Stimulated activated naive CD8-positive, alpha-beta T cell treated with anti-CD3 and anti-CD28 coated beads, Interleukin-15, amount 100 ng/mL, for 72 hours (primary cell): ENCODE measurements at places on chromosomes 5 and 9.

- no peak for DNase-seq
Measured at GRCh38 chr9:123358181-123358905, 2.3 kb downstream of the CRB2 start.

- no peak for DNase-seq
Measured at GRCh38 chr5:10286862-10287227, 20.9 kb downstream of the CMBL start.

DNA sequence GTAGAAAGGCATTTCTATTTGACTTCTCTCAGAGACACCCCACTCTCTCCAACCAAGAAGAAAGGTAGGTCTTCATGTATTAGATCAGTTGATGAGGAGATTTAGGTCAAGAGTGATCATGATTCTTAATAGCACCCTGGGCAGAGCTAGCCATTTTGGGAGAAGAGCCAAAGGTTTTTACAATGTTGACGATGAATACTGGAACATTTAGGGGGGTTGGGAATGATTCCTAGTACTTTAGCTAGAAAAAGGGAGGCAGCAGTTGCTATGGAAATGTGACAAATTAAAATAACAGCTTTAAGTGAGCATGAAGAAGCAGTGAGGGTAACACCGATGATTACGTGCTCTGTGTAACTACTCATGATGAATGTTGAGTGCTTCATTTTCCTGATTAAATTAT is 9.5 kb upstream of the RPS23 start:
- DNase-seq, result no peak

GRCh38 chr5:12277504-12278192 is 373.4 kb upstream of the CTNND2 start:
- no peak for DNase-seq

DNA sequence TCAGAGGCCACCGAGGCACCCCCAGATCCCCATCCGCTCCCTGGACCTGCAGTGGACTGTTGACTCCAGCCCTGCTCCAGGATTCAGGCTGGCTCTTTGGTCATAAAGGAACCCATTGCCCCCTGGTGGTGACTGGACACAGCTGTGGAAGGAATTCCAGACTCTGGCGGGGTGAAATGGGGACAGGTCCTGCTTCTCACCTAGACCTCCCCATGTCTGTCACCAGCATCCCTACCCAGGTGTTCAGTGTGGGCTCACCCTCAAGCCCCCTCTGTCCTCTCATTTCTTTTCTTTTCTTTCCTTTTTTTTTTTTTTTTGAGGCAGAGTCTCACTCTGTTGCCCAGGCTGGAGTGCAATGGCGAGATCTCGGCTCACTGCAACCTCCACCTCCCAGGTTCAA is 25.5 kb upstream of the STXBP1 start:
- DNase-seq, result peak; percentile 42

DNA sequence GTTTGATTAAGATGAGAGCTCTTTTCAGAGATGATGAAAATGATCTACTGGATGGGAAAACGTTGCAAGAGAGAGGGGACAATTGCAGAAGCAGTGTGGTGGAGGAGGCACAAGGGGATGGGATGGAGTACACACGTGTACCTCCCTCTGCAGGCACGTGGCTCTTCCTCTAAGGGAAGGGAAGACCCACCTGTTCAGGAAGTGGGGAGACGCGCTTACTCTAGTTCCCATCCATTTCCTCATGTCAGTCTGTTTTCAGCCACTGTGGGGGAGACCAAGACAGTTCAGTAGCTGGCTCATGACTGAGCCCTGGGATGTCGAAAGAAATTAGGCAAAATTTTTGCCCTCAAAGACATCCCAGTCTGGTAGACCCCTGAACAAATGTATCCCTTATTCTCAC is 619.2 kb upstream of the CLINT1 start:
- DNase-seq, result no peak

- no peak for DNase-seq
Measured at GRCh38 chr9:26132746-26133312, 454.6 kb upstream of the TUSC1 start.

DNA sequence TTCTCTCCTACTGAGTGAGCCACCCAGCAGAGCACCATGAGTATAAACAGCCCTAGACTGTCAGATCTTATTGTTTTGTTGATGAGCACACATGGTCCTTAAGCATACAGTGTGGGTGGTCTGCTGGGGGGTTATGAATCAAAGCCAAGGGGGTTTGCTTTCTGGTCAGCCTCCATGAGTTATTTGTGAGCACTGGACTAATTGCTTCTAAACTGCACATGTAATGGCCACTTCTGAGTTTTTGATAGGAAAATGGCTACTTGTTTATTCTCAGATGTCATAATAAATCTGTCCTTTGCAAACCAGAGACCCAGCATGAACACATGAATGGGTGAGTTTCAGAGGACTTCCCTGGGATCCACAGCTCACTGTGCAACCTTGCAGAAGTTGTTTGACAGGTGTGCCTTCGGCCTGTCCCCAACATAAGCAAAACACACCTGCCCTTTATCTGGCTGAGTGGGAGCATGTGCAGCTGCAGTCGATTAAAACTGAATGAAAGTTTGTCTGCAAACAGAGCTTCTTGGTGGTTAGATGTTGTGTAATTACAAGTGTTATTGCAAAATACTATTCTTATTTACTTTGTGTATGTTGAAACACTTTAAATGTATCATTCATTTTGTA is 35.9 kb downstream of the MAMDC2 start:
- no peak for DNase-seq

GRCh38 chr5:113005454-113005853 is 28.9 kb downstream of the DCP2 start:
- no peak for DNase-seq

DNA sequence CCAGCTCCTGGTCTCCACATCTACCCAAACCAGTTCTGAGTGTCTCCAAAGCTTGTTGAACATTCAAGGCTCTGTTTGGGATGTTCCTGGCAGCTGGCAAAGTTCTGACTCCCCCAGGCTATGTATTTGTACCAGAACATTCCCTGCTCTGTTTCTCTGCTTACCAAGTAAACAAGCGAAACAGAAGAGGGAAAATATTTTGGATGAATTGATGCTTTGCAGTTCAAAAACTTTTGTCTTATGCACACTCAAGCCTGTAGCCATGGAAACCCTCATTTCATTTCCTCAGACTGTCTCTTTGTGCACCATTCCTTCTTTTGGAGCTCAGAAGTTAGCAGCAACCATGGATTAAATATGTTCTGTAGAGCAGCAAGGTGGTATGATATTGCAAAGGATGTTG is 145.8 kb downstream of the ACTL7B start:
- no peak for DNase-seq

- no peak for DNase-seq
Measured at GRCh38 chr9:903886-904285, 62.4 kb downstream of the DMRT1 start.

- no peak for DNase-seq
Measured at GRCh38 chr9:123483191-123483803, 127.3 kb downstream of the CRB2 start.

GRCh38 chr9:10000669-10001068 is 612.1 kb downstream of the PTPRD start:
- DNase-seq, result no peak

GRCh38 chr5:57307516-57307915 is 133.7 kb downstream of the GPBP1 start:
- DNase-seq, result no peak

DNA sequence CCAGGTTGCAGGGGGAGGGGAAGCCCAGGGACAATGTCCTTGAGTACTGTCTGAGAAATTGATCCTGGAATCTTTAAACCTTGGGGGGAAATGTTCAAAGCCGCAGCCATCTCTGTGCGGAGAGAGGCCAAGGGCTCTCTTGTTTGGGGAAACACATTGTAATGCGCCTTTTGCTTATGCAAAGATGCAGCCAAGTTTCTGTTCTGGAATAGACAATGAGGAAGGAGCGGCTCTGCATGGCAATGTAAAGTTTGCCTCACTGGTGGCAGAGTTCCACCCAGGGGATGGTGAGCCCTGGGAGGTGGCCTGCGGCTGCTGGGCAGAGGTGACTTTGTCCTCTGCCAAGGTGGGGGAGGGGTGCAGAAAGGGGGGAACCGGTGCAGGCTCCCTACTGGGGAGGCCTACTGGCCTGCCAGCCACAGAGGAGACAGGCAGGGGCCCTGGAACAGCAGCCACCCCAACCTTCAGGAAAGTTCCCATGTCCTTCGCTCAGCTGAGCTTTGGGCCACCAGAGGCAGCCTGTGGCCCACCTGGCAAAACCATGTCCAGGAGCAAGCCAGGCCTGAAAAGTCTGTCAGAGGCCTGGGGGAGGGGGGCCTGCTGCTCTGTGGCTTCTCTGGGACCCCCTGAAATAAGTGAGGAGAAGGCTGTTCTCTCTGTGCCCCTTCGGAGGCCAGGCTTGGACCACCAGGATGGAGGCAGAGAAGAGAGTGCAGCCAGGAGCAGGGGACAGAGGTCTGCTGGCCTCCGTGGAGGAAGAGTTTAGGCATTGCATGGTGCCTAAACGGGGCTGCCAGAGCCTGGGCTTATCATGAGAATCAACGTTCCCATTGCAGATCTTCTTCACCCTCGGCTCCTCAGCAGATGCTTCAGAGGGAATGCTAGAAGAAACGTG is 127.8 kb downstream of the ZNF354C start:
- no peak for DNase-seq

GRCh38 chr5:175460126-175460525 is 16.1 kb upstream of the DRD1 start:
- no peak for DNase-seq

DNA sequence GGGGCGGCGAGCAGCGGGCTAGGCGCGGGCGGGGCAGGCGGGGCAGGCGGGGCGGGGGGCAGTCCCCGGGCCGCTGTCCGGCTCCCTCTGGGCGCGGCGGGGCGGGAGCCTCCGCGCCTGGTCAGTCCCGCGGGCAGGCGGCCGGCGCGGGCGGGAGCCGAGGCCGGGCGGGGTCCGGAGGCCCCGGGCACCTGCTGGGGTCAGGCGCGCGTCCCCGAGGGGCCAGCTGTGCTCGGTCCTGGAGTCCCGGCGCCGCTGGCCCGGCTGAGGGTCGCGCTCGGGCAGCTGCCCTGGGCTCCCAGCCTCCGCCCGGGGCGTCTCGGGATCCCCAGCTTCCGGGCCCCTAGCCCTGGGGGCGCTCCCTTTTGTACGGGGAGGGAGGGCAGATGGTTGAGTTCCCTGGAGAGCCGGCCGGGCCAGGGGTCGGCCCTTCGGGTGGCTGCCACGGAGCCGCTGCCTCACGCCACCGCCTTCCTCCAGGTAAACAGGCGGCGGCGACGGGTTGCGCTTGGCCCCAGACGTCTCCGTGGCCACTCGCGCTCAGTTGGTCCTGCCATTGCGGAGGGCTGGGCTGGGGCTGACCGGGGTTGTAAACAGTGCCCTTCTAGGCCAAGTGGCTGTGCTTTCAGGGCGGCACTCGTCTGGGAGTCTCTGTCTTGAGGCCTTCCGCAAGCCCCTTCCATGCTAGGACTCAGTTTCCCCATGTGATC is 473 bp downstream of the ZBTB34 start:
- DNase-seq, result peak; percentile 35

- peak; percentile 59 for DNase-seq
Measured at GRCh38 chr9:121133104-121133816, 58.5 kb downstream of the CNTRL start.

- DNase-seq, result no peak
Measured at GRCh38 chr9:93212409-93212808, 28.5 kb downstream of the WNK2 start.

- no peak for DNase-seq
Measured at GRCh38 chr5:139312075-139312474, 18.5 kb downstream of the MATR3 start.

DNA sequence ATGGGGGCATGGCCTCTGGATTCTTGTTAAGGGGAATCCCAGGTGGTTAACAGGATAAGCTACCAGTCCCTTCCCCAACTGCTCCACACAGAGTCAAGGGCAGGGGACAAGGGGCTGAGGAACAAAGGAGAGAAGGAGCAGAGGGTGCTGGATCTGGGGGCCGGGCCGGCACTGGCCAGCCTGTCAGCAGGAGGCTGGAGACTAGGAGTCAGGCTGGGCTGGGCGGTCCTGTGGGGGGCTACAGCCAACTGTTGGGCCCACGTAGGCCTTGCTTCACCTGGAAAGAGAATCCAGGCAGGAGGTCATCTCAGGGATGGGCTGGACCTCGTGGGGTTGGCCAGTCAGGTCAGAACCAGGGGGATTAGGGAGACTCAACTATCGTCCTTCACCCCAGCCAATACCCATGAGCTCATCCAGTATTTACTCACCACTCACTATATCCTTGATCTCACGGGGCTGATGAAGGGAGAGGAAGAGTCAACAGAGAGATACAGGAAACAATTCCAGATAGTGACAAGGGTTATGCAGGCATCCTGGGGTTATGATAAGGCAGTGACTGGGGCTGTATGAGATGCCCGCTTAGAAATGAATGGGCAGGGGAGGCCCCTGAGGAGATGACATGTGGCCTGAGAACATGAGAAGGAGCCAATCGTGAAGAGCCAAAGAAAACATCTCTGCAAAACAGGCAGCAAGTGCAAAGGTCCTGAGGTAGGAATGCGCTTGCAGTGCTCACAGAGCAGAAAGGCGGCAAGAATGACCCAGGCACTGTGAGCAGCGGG is 47.9 kb upstream of the SLC25A51 start:
- DNase-seq, result no peak

- no peak for DNase-seq
Measured at GRCh38 chr5:138506370-138507306, 36.4 kb downstream of the ETF1 start.

GRCh38 chr5:68074633-68075032 is 140.9 kb upstream of the PIK3R1 start:
- no peak for DNase-seq

DNA sequence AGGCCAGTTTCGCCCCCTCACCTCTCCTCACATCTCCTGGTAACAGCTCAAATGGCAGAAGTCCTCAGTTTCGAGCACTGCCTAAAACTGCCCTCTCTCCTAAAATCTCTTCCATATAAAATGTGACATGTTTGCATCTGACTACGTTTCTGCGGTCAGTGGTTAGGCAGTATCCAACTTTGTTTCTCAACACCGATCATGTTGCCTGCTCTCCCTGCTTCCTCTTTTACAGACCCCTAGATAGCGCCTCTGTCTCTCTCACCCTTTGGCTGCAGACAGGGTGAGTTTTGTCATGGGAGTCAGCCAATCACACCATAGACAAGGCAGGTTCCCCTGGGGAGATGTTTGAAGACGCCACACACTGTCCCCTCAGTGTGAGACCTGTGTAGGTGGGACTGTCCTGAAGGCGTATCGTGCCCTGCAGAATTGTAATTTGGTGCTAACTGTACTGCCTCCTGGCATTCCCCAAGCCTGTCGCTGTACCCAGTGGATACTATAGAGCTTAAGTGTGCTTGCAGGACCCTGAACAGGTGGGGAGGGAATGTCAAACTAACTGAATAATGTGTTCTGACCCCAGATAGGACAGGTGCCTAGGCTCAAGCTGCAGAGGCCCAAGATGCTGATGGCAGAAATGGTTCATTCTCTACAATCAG is 1.1 kb downstream of the HEXB start:
- DNase-seq, result no peak

GRCh38 chr5:139148306-139148705 is 49.9 kb downstream of the SIL1 start:
- no peak for DNase-seq

GRCh38 chr9:112896131-112896530 is 5.5 kb upstream of the SLC46A2 start:
- DNase-seq, result no peak

- DNase-seq, result no peak
Measured at GRCh38 chr9:14766299-14766698, 43.8 kb upstream of the CER1 start.
